ENCODE measurements at places on chromosomes 1 and 21.
A peak's percentile ranks its signal among the peaks of the same experiment; 100 is the strongest.

- DNase-seq = no peak
Observed at GRCh38 chr1:110948038-110948810, 15.5 kb downstream of the LRIF1 start.

- DNase-seq = no peak
Observed at GRCh38 chr21:26557106-26557505, 16.0 kb downstream of the CYYR1 start.

DNA sequence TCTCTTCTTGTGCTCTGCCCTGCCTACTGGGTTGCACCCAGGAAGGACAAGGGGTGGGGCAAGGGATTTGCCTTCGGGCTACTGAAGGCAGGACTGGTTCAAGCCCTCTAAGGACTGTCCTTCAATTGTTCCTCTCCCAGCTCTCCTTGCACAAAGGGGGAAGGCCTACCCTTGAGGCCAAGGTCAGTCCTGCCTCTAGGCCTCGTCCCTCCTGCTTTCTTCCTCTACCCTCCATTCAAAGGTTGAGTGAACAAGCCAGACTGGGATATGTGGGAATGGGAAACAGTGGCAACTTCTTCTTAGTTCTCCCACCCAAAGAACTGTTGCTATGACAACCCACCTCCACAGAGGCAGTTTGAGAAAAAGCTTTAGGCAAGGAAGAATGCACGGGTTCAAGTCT lies 2.7 kb downstream of the LURAP1 start:
- no peak for DNase-seq

- DNase-seq = no peak
Observed at GRCh38 chr1:78892260-78892840, 114.2 kb downstream of the ADGRL4 start.

- no peak for DNase-seq
Observed at GRCh38 chr1:163875200-163875926, 553.6 kb downstream of the NUF2 start.

DNA sequence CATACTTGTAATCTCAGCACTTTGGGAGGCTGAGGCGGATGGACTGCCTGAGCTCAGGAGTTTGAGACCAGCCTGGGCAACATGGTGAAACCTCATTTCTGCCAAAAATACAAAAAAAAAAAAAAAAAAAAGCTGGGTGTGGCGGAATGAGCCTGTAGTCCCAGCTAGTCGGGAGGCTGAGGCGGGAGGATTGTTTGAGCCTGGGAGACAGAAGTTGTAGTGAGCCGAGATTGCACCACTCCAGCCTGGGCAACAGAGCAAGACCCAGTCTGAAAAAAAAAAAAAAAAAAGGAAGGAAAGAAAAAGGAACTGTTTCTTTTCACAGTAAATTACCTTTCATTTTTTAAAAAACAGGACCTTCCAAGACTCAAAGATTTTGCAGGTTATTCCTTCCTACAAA lies 29.5 kb downstream of the LIN9 start:
- DNase-seq = no peak

GRCh38 chr1:17338706-17339493 lies 30.9 kb downstream of the PADI4 start:
- no peak for DNase-seq

GRCh38 chr1:108190686-108191416 lies 9.3 kb downstream of the SLC25A24 start:
- DNase-seq = no peak

- DNase-seq = peak; percentile 82
Observed at GRCh38 chr1:159945483-159946241, at the start of gene IGSF9. IGSF9 (minus strand) TSS chr1:159945613; CDS start chr1:159943454, 2,159 bp downstream.

DNA sequence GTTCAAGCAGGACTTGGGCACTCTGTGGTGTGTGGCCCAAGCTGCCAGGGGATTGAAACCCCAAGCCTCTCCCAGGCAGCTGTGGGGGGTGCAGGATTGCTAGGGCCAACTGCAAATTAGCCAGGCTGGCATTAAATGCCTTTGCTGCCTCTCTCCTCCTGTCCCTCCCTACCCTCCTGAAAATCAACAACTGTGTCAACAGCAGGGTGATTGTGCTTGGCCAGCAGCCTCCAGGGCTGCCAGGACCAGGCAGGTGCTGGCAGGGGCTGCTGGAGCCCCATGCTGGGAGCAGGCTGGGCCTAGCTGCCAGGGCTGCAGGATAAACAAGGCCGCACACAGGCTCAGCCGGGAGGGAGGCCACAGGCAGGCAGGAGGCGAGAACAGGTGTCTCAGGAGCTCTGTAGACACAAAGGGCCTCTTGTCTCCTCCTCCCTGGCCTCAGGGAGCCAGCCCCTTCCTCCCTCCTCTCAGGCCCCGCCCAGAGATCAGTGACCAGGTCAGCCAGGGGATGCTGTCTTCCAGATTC lies 11.4 kb downstream of the SOX13 start:
- DNase-seq = no peak

- no peak for DNase-seq
Observed at GRCh38 chr1:86394416-86394815, 1.7 kb downstream of the ODF2L start.
